ENCODE measurements at places on chromosomes 1 and 21. TPM values are rescaled to one million over a fixed set of nuclear protein-coding genes. Genes with fewer than 3 reads are reported as not detected.

DNA sequence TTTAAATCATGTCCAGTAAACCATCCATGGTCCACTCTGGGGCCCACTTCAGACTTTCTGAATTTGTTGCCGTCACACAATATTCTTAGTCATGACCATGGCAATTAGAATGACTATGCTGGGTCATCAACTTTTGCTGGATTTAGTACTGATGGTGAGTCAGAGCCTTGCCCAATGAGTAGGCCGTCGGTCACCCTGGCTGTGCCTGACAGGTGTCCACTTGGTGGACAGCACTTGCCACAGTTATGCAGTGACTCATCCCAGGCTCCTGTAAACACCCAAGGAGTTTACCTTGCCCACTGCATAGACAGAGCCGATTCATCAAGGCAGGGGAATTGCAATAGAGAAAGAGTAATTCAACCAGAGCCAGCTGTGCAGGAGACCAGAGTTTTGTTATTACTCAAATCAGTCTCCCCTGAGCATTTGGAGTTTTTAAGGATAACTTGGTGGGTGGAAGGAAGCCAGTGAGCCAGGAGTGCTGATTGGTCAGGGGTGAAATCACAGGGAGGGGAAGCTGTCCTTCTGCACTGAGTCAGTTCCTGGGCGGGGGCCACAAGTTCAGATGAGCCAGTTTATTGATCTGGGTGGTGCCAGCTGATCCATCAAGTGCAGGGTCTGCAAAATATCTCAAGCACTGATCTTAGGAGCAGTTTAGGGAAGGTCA is 333.8 kb downstream of the PTPRU start:
- H3K4me1 ChIP-seq, result no peaks in the 10 kb centered on the region
- DNase-seq, result no peak
- H3K27me3 ChIP-seq, result no peaks in the 10 kb centered on the region
- no peak overlapping the region for H3K4me3 ChIP-seq
- no peak overlapping the region for H3K27ac ChIP-seq

DNA sequence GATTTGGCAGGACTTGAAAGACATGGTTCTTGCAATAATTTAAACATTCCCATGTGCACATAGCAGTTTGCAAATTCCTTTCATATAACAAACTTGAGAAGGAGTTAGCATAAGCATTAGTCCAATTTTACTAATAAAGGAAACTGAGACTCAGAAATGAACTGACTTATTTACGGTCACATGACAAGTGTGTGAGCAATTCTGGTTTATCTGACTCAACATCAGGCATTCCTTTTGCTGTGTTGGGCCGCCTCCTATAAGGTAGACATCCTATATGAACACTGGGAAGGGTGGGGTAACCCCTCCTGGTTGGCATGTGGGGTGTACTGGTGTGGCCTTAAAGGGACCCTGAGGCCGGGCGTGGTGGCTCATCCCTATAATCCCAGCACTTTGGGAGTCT is 8.5 kb upstream of the CPT2 start:
- no peak for DNase-seq
- peaks cover 7% of the 10 kb centered on the region for H3K4me1 ChIP-seq
- H3K36me3 ChIP-seq, result no peaks in the 10 kb centered on the region
- no peak overlapping the region for H3K27ac ChIP-seq

DNA sequence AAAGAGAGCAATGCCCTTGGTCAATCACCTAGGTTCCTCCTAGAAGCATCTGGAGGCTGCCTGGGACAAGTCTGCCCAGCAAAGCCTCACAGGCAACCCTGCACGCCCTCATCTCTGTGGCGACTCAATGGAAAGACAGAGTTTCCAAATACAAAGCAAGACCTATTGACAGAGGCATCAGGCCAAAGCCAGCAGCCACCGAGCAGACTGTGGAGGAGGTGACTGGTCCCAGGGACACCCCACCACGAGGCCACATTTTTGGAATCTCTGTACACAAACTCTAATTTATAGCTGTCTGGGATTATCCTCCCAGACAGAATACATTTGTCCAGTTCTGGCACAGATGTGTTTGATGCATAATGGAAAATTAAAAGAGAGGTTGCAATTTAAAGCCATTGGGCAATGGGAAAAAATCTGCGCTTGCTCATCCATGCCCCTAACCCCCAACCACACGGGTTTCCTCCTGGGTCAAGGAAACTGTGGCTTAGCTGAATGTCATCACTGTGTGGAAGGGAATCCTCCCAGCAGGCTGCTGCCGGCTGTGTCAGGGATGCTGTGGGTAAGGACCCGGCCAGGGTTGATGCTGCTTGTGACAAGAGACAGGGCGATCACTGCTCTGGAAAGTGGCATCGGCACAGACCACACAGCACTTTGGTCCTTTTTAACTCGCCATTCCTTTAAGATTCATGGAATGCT is 14.3 kb downstream of the TSPAN2 start:
- no peaks in the 10 kb centered on the region for H3K27me3 ChIP-seq
- no peak overlapping the region for H3K27ac ChIP-seq
- no peaks in the 10 kb centered on the region for H3K36me3 ChIP-seq
- DNase-seq, result no peak
- no peak overlapping the region for H3K4me3 ChIP-seq

DNA sequence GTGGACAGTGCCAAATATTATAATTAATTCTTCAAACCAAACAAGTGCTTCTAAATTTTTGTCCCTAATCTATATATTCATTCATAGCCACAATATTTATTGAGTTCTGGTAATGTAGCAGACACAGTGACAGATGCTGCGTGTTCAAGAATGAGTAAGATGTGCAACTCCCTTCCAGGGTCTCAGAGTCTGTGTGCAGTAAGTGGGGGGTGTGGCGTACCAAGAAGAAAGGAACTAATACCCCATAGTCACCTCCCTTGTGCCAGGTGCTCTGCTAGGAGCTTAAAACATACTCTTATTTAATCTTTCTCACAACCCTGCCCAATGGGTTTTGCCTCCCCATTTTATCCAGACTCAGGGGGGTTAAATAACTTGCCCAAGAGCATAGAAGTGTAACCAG is 358.7 kb downstream of the BARHL2 start:
- H3K4me3 ChIP-seq, result no peak overlapping the region
- no peaks in the 10 kb centered on the region for H3K36me3 ChIP-seq

- no peaks in the 10 kb centered on the region for H3K4me1 ChIP-seq
- H3K27ac ChIP-seq, result no peak overlapping the region
- no peak for DNase-seq
- no peaks in the 10 kb centered on the region for H3K36me3 ChIP-seq
- no peaks in the 10 kb centered on the region for H3K27me3 ChIP-seq
Observed at GRCh38 chr21:26136671-26137070, 33.9 kb downstream of the APP start.

DNA sequence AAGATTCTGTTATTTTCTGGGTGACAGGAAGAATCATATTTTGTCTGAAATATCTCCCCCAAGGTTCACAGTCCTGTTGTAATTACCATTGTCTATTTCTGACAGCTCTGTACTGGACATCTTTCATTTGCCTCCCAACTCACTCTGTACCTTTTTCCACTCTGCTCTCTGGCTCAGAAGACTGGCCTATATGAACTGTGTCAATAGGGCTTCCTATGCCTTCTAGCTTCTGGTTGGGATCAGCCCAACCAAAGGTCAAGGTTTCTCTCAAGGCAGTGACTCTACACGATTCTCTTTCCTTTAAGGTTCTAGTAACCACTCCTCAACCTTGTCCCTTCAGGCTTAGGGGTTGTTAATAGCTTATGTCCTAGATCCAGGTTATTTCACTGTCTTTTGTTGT is 17.5 kb downstream of the KLHL12 start:
- no peaks in the 10 kb centered on the region for H3K27me3 ChIP-seq
- no peak overlapping the region for H3K27ac ChIP-seq
- DNase-seq, result no peak
- no peaks in the 10 kb centered on the region for H3K4me1 ChIP-seq

DNA sequence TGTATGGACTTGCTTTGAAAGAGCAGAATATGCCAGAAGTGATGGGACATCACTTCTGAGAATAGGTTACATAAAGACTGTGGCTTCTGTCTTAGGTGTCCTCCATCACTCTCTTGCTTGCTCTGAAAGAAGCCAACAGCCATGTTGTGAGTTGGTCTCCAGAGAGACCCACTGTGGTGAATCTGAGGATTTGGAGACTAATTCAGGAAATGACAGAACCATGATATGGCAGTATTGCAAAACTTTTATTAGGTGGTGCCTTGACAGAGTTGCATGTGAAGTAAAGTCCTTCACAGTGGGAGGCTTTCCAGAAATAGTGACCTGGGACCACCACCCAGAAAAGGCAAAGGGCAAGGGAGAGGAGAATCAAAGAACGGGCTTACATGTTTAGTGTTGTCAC is 628.6 kb downstream of the KCNT2 start:
- H3K27ac ChIP-seq, result no peak overlapping the region
- H3K27me3 ChIP-seq, result no peaks in the 10 kb centered on the region
- no peak for DNase-seq
- no peaks in the 10 kb centered on the region for H3K36me3 ChIP-seq
- no peak overlapping the region for H3K4me3 ChIP-seq

DNA sequence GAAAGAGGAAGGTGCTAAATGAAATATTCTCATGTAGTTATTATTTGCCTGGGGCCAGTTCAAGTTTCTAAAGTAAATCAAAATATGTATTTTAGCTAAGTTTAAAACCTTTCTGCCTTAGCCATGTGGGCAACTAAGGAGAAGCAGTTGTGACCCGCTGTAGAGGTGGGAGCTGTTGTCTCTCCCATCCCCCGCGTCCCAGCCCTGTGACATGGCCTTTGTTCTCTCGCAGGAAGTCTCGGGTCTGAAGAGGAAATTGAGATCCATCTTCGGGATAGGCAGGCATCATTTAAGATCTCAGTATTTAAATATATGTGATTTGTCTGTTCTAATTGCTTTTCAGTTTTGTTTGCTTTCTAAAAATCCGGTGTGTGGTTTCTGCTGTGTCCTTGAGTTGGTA is 121.5 kb downstream of the CAMTA1 start:
- H3K27me3 ChIP-seq, result no peaks in the 10 kb centered on the region
- no peak overlapping the region for H3K4me3 ChIP-seq
- H3K4me1 ChIP-seq, result no peaks in the 10 kb centered on the region
- DNase-seq, result no peak

GRCh38 chr1:66354311-66355201 is 179.4 kb upstream of the SGIP1 start:
- no peaks in the 10 kb centered on the region for H3K27me3 ChIP-seq
- H3K27ac ChIP-seq, result no peak overlapping the region
- no peaks in the 10 kb centered on the region for H3K36me3 ChIP-seq
- H3K4me3 ChIP-seq, result no peak overlapping the region
- peaks cover 26% of the 10 kb centered on the region for H3K4me1 ChIP-seq
- DNase-seq, result no peak

DNA sequence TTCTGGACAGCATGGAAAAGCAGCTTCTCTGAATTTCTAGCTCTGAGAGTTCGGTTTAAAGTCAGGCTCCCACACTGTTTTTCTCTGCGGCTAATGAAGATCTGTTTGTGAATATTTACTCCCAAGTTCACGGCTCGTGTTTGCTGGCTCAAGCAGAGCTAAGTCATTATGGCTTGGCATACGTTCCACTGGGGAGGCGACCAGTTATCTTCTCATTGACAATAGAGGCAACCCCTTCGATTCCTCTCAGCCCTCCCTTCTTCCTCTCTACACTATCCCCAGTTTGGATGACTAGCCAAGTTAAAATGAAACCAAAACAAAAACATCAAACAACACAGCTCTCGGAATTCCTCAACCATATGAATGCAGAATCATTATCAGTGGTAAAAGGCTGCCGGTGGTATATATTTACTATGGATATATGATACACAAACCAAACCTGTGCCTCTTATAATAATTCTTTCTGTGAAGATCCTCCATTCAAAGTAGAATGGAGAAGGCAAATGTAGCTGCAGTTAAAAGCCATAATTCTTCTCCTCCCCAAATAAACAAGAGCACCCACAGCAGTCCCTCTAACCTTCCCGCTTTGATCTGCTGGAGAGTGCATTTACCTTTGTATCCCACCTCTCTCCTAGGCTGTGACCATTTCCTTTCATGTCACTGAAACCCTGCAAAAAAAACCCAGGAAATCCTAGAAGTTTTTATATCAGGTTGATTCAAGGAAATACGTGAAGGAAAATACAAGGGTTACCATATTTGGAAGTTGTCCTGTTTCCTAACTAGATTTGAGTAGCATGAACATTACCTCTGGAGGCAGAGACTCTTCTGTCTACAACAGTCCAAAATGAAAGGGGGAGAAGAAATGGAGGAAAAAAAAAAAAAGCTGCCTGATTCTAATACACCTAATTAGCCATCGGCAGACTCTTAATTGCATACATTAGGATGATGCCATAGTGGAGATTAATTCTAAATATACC is 108.3 kb upstream of the USH2A start:
- no peaks in the 10 kb centered on the region for H3K36me3 ChIP-seq
- no peaks in the 10 kb centered on the region for H3K27me3 ChIP-seq

DNA sequence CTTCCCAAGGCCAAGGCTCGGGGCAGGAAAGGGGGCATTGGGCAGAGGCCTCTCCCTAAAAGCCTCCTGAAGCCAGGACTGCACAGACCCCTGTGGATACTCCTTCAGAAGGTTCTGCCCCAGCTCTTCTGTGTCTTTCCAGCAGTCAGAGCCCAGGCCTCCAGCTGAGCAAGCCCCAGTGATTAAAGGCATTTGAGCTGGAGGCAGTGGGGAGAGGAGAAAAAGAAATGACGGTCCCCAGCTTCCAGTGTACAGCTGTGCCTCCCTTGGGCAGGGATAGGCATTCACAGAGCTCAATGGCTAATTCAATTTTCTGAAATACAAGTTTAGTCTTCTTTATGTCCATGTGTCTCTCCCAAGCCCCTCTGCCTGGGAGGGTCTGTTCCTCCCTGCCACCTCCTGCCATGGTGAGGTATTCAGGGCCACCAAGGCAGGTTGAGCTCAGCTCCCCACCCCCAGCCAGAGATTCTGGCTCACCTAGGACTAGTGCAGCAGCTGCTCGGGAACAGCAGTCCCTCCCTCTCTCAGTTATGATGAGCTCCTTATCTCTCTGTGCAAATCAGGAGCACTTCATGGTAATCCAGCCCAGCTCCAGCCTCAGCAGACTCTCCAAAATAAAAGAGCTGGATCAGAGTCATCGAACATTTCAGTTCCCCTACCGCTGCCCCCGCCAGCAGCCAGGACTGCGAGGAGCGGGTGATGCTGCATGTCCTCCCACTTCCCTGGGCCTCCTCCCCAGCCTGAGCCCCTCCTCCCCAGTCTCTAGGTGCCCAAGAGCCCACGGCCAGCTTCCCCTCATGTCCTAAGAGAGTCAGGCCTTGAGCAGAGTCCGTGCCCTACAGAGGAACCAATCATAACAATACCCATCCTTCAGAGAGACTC is 208.4 kb upstream of the ZC3H12A start:
- H3K27me3 ChIP-seq, result no peaks in the 10 kb centered on the region
- no peak overlapping the region for H3K27ac ChIP-seq
- H3K4me1 ChIP-seq, result no peaks in the 10 kb centered on the region
- no peaks in the 10 kb centered on the region for H3K36me3 ChIP-seq
- DNase-seq, result no peak

The LENEP gene
- not detected for total RNA-seq

The ARHGAP30 gene
- 272 TPM for total RNA-seq

The LCE1D gene
- total RNA-seq, result not detected

The GCSAML gene
- 1.4 TPM for total RNA-seq

The CDC7 gene
- total RNA-seq, result 7.2 TPM

The ST6GALNAC3 gene
- total RNA-seq, result not detected

The PTGER3 gene
- 21.9 TPM for total RNA-seq

The IL23R gene
- total RNA-seq, result 0.55 TPM

The RHBDL2 gene
- not detected for total RNA-seq
